ENCODE measurements at places on chromosomes 3 and 15. TPM values are rescaled to one million over a fixed set of nuclear protein-coding genes. Genes with fewer than 3 reads are reported as not detected.

DNA sequence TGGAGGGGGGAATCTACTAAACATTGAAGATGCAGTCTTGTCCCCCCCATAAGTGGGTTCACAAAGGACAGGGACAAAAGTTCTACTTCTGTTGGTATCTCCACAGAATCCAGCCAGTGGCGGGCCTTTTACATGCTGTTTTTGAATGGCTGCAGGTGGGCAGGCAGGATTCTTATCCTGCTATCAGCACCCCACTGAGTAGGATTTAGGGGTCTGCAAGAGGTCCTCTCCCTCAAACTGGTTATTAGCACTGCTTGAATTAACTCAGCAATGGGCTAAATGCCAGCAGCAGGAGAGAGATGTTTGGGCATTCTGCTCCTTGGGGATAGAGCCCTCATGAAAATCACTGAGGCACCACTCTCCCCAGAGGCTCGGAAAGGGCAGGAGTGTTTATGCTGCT is 40.3 kb downstream of the SEMA5B start:
- H3K4me1 ChIP-seq = no peaks in the 10 kb centered on the region
- DNase-seq = no peak
- H3K4me3 ChIP-seq = no peak overlapping the region
- no peak overlapping the region for H3K27ac ChIP-seq

- DNase-seq = peak; percentile 49
- H3K27ac ChIP-seq = no peak overlapping the region
- no peak overlapping the region for H3K4me3 ChIP-seq
- H3K27me3 ChIP-seq = no peaks in the 10 kb centered on the region
- peaks cover 10% of the 10 kb centered on the region for H3K4me1 ChIP-seq
- H3K36me3 ChIP-seq = no peaks in the 10 kb centered on the region
Measured at GRCh38 chr15:55791551-55792400, 48.8 kb upstream of the PRTG start.

DNA sequence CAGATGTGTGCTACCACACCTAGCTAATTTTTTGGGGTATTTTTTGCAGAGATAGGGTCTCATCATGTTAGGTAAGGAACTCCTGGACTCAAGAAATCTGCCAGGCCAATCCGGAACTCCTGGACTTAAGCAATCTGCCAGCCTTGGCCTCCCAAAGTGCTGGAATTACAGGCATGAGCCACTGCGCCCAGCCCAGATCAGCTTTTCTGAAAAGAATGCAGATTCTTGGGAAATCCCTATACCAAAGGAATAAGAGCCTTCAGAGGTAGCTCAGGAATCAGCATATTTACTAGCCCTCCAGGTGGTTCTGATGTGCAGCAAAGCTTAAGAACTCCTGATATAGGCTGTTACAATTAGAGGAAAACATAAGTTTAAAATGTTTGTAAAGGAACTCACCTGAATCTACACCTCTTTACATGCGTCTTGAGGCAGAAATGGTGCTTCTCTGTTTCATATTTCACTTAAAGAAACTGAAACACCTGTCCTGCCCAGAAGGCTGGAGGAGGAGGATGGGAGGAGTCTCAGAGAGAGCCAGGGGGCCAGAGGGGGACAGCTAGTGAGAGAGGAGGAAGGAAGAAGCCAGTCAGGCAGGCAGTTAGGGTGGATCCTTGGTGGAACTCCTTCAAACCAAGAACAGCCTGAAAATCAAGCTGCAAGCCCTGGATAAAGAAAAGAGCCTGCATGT is at the start of gene XCR1:
TSS of gene XCR1 (minus strand) at position 463 of the 685 bp plus-strand sequence. CDS start 5,536 bp downstream, outside the sequence.
- H3K4me3 ChIP-seq = no peak within 1 kb of the TSS
- no peak within 1 kb of the TSS for H3K27ac ChIP-seq
- no peaks in the 10 kb centered on the region for H3K4me1 ChIP-seq
- H3K36me3 ChIP-seq = no peaks in the 10 kb centered on the region
- peaks cover 5% of the 10 kb centered on the region for H3K27me3 ChIP-seq

DNA sequence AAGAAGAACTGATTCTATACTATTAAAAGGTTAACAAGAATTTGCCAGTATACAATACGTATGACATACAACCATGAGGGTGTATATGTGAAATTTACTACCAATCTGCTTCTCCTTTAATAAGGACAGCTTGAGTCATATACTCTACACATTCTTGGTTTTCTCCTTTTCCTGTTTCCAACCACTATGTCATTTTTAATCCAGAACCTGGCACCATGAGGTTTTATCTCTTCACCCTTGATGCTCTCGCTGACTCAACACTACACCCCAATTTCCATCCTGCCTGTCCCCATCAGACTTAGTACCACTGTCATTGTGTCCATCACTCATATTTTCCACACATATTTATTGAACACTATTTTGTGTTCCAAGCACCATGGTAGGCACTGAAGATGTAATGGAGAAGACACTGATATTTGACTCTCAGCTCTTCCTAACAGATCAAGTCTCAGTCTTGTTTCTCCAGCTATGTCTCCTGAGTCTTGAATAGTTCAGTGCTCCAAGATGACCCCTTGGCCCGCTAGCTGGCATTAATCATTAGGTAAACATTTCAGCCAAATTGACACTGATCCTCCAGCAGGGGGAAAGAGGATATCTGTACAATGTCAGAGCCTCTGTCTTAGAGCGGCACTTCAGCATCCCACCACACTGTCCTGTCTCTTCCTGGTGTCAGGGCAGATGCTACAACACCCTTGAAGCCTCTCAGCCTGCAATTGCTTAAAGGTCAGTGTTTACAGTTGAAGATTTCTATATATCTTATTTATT is 11.2 kb upstream of the COL8A1 start:
- H3K4me3 ChIP-seq = no peak overlapping the region
- H3K4me1 ChIP-seq = peaks cover 19% of the 10 kb centered on the region
- H3K27ac ChIP-seq = no peak overlapping the region
- no peaks in the 10 kb centered on the region for H3K36me3 ChIP-seq
- no peaks in the 10 kb centered on the region for H3K27me3 ChIP-seq

- no peak overlapping the region for H3K4me3 ChIP-seq
- DNase-seq = peak; percentile 20
- H3K27ac ChIP-seq = no peak overlapping the region
- H3K27me3 ChIP-seq = peaks cover 11% of the 10 kb centered on the region
- H3K4me1 ChIP-seq = peaks cover 6% of the 10 kb centered on the region
- no peaks in the 10 kb centered on the region for H3K36me3 ChIP-seq
Measured at GRCh38 chr3:197339841-197340520, 41.6 kb upstream of the DLG1 start.

DNA sequence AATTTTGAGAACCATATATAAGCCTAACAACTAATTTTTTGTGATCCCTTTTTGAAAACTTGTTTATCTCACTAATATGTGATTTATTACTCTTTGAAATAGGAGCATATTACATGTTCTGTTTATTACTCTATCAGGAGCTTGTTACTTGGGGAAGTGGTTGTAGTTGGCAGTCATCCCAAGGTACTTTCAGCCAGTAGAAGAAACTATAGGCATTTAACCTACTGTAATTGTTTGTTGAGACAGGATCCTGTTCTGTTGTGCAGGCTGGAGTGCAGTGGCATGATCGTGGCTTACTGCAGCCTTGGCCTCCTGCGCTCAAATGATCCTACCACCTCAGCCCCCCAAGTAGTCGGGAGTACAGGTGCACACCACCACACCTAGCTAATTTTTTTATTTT is 195.6 kb downstream of the TCF12 start:
- no peak overlapping the region for H3K27ac ChIP-seq
- H3K27me3 ChIP-seq = no peaks in the 10 kb centered on the region
- no peaks in the 10 kb centered on the region for H3K36me3 ChIP-seq
- no peak overlapping the region for H3K4me3 ChIP-seq
- peaks cover 5% of the 10 kb centered on the region for H3K4me1 ChIP-seq

GRCh38 chr3:64638981-64639481 is 48.8 kb downstream of the ADAMTS9 start:
- no peaks in the 10 kb centered on the region for H3K4me1 ChIP-seq
- H3K27ac ChIP-seq = no peak overlapping the region
- DNase-seq = no peak
- H3K27me3 ChIP-seq = no peaks in the 10 kb centered on the region
- peaks cover 7% of the 10 kb centered on the region for H3K36me3 ChIP-seq
- no peak overlapping the region for H3K4me3 ChIP-seq

- no peak for DNase-seq
- no peak overlapping the region for H3K27ac ChIP-seq
- H3K4me1 ChIP-seq = no peaks in the 10 kb centered on the region
Measured at GRCh38 chr3:17469520-17469919, 272.9 kb downstream of the TBC1D5 start.

CPLX3 gene
- polyA plus RNA-seq = not detected

CDC25A gene
- polyA plus RNA-seq = 4.2 TPM
